ENCODE measurements at places on chromosomes 16 and 17.

- DNase-seq: no peak
Measured at GRCh38 chr16:17193566-17194100, 277.1 kb downstream of the XYLT1 start.

GRCh38 chr16:31535737-31536136 is 8.0 kb downstream of the AHSP start:
- DNase-seq: no peak

- no peak for DNase-seq
Measured at GRCh38 chr17:74297941-74298340, 23.9 kb downstream of the DNAI2 start.

- no peak for DNase-seq
Measured at GRCh38 chr16:1527836-1528811, 5.3 kb upstream of the TMEM204 start.

- DNase-seq: no peak
Measured at GRCh38 chr16:2592786-2593185, 55.0 kb downstream of the PDPK1 start.

- no peak for DNase-seq
Measured at GRCh38 chr17:70370816-70371215, 201.5 kb downstream of the KCNJ2 start.

GRCh38 chr17:80807882-80808281 is 183.8 kb upstream of the CHMP6 start:
- DNase-seq: no peak

DNA sequence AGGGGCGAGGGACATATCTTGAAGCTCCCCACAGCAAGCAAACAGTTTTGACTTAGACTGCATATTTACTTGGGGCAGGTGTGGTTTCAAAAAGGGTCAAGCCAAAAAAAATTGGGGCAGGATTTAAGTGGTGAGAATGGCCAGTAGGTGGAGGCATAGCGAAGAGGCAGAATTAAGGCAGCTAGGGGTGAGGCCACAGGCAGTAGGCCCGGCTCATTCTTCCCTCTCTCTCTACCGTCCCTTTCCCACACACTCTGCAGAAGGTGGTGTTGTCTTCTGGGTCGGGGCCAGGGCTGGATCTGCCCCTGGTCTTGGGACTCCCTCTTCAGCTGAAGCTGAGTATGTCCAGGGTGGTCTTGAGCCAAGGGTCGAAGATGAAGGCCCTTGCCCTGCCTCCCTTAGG is 2.6 kb downstream of the SHBG start:
- DNase-seq: no peak

GRCh38 chr16:89453501-89454321 is 36.6 kb downstream of the ANKRD11 start:
- DNase-seq: no peak

GRCh38 chr17:38539386-38539785 is 66.4 kb downstream of the SRCIN1 start:
- DNase-seq: peak; percentile 57

- DNase-seq: no peak
Measured at GRCh38 chr16:4945560-4946502, 8.9 kb upstream of the PPL start.

DNA sequence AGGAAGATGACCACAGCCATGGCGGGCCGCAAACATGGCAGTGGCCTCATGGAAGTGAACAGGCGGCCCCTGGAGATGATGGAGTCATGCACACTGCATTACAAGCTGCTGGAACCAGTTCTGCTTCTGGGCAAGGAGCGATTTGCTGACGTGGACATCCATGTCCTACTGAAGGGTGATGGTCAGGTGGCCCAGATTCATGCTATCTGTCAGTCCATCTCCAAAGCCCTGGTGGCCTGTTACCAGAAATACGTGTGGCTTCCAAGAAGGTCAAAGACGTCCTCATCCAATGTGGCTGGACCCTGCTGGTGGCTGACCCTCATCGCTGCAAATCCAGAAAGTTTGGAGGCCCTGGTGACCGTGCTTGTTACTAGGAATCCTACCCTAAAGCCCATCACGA is 13.4 kb upstream of the WSB1 start:
- no peak for DNase-seq

- no peak for DNase-seq
Measured at GRCh38 chr17:77436058-77436442, 295.3 kb downstream of the SEC14L1 start.

GRCh38 chr16:63416712-63417111 is 1380.5 kb upstream of the CDH8 start:
- no peak for DNase-seq

- DNase-seq: no peak
Measured at GRCh38 chr16:27954191-27954590, 109.3 kb downstream of the GSG1L start.

DNA sequence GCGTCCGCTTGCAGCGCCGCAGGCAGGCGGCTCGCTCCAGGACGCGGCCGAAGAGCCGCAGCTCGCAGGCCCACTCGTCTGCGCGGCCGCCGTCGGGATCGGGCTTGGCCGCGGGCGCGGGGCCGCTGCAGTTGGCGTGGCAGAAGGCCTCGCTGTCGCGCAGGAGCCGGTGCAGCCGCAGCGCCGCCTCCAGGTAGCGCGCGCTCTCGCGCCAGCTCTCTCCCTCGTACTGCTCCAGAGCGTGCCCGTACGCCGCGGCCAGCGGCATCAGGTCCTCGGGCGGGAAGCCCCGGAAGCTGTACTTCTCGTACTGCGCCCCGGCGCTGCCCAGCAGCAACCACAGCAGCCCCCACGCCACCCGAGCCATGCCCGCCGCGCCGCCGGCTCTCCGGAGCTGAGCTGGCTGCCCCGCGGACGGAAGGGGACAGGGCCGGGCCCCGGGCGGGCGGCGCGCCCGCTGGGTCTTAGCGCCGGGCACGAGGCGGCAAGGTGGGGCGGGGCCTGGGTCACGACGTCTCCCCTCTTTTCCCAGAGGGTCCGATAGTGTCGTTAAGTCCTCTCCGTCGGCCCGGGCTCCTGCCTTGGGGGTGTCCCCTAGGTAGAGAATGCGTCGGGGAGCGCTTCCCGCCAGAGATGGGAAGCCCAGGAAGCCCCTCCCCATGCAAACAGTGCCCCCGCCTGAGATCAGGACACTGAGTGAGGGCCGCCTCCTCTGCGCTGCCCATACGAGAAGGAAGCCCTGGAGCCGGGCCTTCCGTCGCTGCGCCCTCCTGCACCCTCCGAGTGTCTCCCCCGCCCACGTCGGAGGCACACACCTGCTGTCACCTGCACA is at the start of gene P3H4:
TSS of gene P3H4 (minus strand) at position 401 of the 832 bp plus-strand sequence. CDS start at position 367, 34 bp downstream.
- peak; percentile 52 for DNase-seq

GRCh38 chr17:57531648-57532504 is 213.2 kb downstream of the CCDC182 start:
- DNase-seq: no peak

GRCh38 chr17:41710472-41711090 is 1.6 kb upstream of the GAST start:
- DNase-seq: peak; percentile 50

DNA sequence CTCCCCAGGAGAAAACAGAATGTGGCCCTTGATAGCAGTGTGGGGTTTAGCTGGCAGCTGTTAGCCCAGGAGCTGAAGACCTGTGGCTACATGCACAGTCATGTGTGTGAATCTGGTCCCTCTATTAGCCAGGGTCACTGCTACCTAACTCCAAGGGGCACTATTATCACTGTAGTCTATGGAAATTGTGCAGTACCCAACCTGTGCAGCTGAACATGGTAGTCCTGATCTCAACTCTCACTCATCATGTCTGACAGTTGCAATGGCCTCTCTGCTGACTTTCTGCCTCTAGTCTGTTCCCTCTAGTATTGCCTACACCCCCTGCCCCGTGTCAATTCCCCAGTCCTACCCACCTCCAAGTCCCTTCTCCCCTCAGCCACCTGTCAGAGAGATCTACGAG is 67.4 kb downstream of the RAB11FIP4 start:
- no peak for DNase-seq

DNA sequence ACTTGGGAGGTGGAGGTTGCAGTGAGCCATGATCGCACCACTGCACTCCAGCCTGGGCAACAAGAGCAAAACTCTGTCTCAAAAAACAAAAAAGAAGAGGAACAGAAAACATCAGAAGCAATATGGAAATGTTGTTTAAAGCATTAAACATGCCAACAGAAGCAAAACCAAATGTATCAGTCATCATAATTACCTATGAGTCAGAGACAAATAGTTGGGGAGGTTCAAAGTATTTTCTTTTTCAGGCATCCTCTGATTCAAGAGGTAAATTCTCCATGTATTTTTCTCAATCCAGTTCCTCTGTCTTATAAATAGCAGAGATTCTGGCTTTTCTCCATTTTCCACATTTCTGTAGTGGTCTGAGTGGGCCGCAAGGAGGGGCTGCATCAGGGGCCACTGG is 2.1 kb upstream of the TM4SF5 start:
- DNase-seq: no peak

- peak; percentile 25 for DNase-seq
Measured at GRCh38 chr16:86501989-86502855, 8.1 kb upstream of the FOXF1 start.

GRCh38 chr16:83968306-83968851 is 335 bp downstream of the NECAB2 start:
- no peak for DNase-seq

GRCh38 chr17:49820773-49821172 is 27.1 kb downstream of the TAC4 start:
- no peak for DNase-seq

DNA sequence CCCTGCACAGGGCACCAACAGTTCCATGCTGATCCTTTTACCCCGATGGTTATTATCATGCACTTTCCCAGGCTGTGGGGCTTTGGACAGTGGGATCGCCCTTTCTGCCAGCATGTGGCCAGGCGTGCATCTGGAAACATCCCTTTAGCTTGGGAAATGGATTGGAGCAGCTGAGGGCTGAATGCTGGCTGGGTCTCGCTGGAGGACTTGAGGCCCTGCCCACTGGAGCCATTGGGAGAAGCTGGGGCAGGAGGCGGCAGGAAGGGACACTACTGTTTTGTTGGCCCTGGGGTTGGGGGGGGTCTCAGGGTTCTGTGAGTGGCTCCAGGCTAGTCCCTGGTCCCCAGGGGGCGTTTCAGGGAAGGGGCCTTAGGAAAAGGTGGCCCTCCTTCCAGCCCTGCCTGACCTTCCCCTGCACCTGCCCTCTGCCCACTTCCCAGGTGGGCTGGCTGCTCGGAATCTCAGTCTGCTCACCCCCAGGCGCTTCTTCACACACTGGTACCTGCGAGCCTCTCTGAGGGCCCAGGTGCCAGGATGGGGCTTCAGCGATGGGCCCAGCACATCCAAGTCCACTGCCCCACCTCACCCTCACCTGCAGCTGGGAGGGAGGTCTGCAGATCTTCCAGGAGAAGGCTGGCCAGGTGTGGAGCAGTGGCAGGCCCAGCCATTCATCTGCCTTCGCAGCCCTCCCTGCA is 1.6 kb upstream of the ADGRG3 start:
- DNase-seq: no peak

DNA sequence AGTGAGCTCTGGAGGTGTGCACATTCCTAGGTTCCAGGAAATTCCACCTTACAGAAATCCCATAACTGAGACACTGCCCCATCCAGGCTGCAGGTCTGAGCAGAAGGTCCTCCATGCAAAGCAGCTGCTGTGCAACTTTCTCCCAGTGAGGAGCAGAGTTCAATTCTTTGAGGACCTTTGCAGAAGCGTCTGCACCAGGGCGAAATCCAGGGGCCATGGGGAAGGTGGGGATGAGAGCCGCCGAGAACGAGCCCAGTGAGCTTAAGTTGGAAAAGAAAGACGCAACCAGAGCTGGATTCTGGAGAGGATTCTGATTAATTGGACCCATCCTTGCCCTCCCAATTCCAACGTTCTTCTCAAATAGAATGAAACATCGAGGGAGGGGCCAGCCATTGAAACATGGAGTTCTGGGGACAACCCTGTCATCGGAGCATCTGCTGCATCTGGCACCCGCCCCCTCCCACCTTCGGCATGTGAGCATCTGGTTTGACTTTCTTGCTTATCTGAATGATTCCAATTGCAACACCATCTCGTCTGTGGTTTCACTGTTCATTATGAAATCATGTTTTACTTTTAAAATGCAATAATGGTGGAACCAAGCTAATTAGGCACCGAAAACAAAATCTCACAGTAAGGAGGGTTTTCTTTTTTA is 190.6 kb upstream of the FOXF1 start:
- no peak for DNase-seq

- no peak for DNase-seq
Measured at GRCh38 chr17:61285526-61286320, 113.9 kb upstream of the TBX2 start.

GRCh38 chr16:49602201-49602975 is 228.8 kb downstream of the C16orf78 start:
- no peak for DNase-seq

DNA sequence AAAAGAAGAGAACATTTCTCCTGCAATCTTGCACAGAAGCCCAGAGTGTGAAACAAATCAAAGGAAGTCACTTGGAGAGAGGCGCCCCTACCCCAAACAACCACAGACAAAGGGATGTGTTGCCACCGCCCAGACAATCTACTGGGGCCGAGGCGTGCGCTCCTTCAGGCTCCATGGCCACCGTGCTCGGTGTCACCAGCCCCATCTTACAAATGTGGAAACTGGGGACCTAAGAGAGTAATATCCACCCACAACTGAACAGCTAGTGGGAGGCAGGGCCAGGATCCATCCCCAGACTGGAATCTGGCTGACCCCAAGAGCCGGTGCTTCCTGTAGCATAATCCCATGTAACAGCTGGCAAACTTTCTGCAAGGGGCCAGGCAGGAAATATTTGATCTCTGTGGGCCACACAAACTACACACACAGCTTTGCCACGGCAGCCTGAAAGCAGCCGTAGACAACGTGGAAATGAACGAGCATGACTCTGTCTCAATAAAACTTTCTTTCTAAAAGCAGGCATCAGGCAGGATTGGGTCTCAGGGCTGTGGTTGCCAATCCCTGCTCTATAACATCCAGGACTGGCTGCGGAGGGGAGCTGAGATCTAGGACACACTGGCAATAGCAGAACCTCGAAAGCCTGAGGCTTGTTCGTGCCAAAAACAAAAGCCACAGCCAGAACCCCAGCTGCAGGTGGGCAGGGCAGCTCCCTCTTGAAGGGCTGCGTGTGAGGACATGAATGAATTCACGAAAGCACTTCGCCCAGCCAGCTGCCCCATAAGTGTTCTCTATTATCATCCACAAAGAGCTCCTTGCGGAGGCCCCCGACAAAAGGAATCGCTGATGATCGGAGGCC is 26.6 kb upstream of the GINS2 start:
- DNase-seq: peak; percentile 89

- DNase-seq: peak; percentile 85
Measured at GRCh38 chr16:72008424-72009216, at the start of gene DHODH. TSS of gene DHODH (plus strand) at chr16:72008744. CDS start at chr16:72008765, 21 bp downstream.

GRCh38 chr17:27824745-27825144 is 24.4 kb upstream of the NOS2 start:
- no peak for DNase-seq

DNA sequence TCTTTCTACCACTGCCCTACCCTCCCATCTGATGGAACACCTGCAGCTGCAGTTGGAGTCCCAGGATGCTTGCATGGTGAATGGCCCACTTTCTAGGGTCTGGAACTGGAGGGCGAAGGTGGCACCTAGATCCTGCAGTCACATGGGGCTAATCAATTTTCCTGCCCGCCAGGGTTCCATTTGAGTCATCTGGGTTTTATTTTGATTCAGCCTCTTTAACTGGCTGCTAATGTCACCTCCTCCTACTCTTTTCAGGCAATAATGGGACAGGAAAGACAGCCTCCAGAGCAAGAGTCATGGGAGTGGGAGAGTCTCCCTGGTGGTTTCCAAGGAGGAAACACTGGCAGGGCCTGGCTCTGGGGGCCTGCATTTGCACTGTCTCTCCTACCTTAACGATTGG is 3.8 kb upstream of the TBKBP1 start:
- no peak for DNase-seq
